Activated CD8-positive, alpha-beta T cell treated with anti-CD3 and anti-CD28 coated beads for 36 hours (primary cell): ENCODE measurements at places on chromosomes 6 and 20. TPM values are rescaled to one million over a fixed set of nuclear protein-coding genes. Genes with fewer than 3 reads are reported as not detected.

DNA sequence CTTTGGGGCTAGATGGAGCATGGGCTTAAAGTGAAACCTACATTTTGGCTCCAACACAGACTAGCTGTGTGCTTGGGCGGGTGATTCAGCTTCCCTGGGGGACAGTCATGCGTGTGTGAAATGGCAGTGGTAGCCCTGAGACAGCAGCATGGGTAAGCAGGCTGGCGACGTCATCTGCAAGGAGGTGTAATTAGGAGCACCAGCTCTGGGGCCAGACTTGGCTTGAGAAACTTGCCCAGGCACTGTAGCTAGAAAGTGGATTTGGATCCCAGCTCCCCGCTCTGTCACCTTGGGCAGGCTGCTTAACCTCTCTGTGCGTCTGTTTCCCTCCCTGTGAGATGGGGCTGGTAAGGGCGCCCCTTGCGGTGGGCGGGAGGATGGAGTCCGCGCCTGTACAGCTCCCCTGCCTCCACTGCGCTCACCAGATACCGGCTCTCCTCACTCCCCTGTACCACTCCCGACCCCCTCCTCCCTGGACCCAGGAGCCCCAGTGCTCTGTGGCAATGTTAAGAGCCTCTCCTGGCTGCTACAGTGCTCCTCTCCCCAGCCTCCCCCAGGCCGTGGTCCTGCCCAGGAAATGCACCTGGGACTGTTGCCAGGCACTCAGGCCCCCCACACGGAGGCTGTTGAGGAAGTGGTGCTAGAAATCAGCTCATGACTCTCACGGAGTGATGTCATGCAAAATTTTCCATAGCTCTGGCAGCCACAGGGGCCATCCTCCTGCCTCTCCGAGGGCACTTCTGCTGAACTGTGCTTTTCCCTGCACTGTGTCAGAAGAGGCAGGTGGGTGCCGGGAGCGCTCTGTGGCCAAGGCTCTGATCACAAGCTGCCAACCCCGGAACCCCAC, 44.6 kb downstream of the SYNJ2 start:
- peak; percentile 93 for DNase-seq

FNDC11 gene
- total RNA-seq = 0.27 TPM

POU3F2 gene
- not detected for total RNA-seq

GRCh38 chr20:34559311-34560140, 1.0 kb downstream of the MAP1LC3A start:
- no peak for DNase-seq

MYMX gene
- total RNA-seq = not detected

DNA sequence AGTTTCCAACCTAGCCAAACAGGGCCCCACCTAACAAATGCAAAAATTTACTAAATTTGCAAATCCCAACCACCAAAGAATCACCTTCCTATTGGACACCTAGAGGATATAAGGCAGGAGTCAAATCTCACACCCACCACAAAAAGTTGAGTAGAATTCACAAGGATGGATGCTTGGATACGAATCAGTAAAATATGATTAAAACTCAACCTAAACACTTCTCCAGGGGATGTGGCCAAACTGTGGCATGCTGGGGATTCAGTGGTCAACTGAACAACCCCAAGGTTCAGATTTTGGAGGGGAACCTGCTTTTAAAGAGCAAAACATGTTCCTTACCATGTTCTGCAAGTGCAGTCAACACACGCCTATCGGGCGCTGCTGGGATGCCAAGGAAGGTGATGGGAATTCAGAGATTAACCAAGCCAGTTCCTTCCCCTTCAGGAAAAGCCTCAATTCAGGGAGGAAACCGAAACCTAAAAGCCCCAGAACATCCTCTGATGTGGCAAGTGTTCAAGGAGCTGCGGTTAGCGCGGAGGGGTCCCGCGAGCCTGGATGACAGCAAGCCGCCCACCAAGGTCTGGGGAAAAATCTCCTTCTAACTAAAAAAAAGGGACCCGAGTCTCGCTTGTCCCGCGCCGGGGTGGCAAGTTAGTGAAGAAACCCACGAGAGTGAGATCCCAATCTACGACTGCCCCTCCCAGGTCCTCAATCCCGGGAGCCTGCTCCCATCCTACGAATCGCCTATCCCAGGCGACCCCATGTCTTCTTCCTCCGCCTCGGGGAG, 902 bp downstream of the SAMHD1 start:
- DNase-seq = peak; percentile 64

GRCh38 chr6:1202201-1202600, 109.7 kb upstream of the FOXQ1 start:
- DNase-seq = peak; percentile 36

DNA sequence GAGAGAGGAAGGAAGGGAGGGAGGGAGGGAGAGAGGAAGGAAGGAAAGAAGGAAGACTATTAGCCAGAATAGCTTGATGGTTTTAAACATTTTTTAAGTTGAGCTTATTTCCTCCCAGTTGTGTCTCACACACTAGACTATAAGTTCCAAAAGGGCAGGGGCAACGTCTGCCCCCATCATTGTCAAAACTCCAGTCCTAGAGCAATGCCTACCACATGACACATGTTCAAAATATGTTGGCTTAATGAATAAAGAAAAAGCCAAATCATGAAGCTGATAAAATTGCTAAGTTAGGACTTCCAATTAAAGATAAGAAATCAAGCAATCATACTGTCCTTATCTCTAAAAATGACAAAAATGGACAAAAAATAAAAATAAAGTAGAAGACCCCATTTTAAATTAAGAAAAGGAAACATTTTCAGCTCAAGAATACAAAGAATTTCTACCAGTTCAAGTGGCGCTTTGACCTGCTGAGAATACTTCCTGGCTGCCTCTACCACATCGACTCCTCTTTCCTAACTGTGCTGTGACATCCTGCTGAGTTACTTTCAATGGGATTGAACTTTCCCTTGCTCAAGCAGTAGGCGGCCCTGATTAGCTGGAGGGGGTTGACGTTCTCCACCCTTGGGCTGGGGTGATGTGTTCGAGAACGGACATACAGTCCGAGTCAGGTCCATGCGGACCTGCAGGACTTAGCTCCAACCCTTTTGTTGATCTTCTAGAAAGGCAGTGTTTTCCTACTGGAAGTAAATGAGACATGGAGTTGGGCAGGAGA, 283.9 kb upstream of the FOXQ1 start:
- DNase-seq = no peak

- DNase-seq = no peak
These were observed 33.9 kb upstream of the TNFRSF21 start for GRCh38 chr6:47343600-47343999.

DNA sequence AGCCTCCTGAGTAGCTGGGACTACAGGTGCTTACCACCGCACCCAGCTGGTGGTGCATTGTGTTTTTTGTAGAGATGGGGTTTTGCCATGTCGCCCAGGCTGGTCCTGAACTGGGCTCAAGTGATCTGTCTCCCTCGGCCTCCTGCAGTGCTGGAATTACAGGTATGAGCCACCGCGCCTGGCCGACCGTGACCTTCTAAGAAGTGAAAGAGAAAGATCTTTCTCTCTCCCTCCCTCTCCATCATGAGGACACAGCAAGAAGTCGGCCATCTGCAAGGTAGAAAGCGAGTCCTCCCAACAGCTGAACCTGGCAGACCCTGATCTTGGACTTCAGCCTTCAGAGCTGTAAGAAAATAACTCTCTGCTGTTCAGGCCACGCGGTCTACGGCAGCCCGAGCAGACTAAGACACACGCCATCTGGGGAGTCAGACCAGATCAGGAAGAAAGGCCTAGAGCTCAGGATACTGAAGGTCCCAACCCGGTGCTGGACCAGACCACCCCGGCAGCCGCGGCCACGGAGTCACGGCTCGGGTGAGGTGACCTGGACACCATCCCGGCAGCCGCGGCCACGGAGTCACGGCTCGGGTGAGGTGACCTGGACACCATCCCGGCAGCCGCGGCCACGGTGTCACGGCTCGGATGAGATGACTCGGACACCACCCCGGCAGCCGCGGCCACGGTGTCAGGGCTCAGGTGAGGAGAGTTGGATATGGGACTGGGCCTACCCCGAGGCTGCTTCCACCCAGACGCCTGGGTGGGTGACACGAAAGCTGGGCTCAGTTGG, 9.6 kb downstream of the GMEB2 start:
- DNase-seq = no peak

DNA sequence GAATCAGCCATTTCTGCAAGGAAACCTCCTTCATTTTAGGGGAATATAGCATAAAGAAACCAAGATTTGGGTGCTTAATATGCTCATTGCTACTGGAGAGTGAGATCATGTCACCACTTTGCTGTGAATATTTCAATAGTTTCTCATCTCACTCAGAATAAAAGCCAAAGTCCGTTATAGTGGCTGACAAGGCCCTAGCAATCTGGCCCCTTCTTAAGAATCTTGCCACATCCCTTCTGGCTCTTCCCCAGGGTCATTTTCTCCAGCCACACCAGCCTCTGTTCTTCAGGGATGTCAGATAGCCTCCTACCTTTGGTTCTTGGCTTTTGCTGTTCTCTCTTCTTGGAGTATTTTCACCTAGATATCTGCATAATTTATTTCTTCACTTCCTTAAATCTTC, 24.8 kb upstream of the MLIP start:
- DNase-seq = no peak

C20orf144 gene
- total RNA-seq = 0.29 TPM

- no peak for DNase-seq
These were observed 179.2 kb upstream of the PHACTR1 start for GRCh38 chr6:12537389-12537788.

GRCh38 chr6:15260099-15260821, 14.4 kb downstream of the JARID2 start:
- DNase-seq = no peak

DNA sequence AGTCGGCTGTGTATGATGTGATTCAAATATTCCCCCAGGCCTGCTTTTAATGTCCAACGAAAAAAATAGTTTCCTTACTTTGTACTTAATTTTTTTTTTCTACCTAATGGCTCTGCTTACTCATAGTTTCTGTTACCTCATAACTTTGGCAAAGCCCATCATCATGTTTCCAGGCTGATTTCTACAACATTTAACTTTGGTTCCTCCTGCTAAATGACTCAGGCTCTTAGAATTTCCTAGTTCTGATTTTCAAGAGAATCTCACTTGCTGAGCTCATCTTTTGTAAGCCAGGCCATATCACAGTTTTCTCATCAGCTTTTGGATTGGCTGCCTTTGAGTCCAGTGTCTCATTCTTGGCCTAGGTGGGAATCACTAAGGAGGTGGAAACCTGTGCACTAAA, 323.1 kb downstream of the HDGFL1 start:
- DNase-seq = no peak

- no peak for DNase-seq
These were observed 68.0 kb upstream of the INSM1 start for GRCh38 chr20:20299904-20300303.

PDE7B gene
- total RNA-seq = 0.68 TPM

TDRD6 gene
- not detected for total RNA-seq

DNA sequence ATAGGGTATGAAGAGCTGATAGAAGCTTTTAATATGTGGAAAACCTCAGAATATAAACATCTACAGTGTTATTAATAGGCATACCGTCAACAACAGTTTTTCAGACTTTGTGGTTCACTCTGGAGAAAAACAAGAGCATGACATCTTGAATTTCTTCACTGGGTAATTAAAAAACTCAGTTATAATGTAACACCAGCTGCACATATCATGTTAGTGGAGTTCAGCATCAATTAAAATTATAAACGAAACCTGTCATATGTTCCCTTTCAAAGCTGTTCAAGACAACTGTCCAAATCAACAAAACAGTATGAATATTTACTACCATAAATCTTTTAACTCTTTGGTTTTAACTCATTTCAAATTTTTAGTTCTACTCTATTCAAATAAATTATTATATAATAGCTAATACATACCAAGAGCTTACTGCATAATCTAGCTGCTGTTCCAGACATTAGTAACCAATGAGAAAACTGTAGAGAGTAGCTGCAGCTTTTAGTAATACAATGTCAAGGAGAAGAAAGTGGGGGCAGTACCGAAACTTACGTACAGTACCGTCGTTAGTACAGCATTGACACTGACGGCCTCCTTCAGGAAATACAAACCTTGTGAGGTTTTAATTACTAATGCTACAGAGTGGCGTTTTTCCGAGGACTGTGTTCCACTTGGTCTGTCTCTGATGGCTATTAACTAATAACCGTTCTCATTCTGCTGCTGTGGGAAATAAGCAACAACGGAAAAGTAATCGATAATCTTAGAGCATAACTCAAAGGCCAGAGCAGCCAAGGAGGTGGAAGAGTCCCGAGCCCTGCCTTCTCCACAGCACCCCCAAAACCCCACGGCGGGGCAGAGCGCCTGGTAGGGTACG, 532 bp upstream of the PM20D2 start:
- peak; percentile 73 for DNase-seq
